ENCODE measurements at places on chromosomes 3 and 15.
A peak's percentile ranks its signal among the peaks of the same experiment; 100 is the strongest.

DNA sequence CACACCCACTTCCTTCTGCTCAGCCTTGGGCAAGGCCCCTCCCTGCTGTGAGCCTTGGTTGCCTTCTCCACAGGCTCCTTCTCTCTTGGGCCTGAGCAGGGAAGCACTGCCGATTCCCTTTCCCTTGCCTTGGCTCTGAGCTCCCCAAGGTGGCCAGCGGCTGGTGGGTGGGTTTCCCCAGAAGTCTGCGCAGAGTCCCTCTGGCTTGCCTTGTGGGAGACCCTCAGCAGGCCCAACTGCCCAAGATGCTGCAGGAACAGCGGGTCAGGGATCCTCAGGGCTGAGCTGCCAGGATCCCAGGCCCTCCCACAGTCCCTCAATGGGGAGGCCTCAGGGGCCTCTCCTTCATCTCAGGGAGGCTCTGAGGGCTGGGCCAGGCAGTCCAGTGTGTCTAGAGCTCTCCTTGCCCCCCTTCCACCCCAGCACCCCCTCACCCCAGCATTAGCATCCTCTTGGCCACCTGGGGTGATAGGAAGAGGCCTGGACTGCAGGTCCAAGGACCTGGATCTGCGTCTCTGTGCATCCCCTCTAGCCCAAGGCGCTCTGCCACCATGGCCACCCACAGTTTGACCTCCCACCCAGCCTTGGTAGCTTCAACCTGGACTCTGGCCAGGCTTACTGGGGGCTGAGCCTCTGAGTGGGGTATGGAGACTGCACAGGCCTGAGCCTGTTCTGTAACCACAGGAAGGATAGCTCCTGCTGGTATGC is 68.6 kb downstream of the EXOG start:
- no peak for DNase-seq

GRCh38 chr3:66208189-66208588 is 12.6 kb upstream of the SLC25A26 start:
- no peak for DNase-seq

DNA sequence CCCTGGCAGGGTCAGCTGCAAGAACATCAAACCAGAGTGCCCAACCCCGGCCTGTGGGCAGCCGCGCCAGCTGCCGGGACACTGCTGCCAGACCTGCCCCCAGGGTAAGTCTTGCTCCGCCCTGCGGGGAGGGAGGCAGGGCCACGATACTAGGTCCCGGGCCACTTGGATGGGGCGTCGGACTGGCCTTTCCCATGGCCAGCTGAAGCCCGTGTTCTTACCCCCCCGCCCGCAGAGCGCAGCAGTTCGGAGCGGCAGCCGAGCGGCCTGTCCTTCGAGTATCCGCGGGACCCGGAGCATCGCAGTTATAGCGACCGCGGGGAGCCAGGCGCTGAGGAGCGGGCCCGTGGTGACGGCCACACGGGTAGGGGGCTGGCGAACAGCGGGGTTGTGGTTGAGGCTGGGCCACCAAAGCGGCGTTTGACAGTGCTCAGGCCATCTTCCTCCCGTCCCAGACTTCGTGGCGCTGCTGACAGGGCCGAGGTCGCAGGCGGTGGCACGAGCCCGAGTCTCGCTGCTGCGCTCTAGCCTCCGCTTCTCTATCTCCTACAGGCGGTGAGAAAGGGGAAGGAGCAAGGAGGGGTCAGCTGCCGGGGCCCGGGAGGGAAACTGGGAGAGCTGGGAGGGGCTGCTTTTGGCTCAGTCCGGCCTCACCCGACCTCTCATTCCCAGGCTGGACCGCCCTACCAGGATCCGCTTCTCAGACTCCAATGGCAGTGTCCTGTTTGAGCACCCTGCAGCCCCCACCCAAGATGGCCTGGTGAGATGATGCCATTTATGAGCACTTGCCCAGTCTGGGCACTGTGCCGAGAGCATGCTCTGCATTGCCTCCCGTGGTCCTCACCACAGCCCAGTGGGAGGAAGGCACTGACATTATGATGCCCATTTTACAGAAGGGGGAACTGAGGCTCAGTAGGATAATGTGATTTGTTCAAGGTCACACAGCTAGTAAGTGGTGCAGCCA is 1.7 kb downstream of the CHRD start:
- DNase-seq: peak; percentile 25

DNA sequence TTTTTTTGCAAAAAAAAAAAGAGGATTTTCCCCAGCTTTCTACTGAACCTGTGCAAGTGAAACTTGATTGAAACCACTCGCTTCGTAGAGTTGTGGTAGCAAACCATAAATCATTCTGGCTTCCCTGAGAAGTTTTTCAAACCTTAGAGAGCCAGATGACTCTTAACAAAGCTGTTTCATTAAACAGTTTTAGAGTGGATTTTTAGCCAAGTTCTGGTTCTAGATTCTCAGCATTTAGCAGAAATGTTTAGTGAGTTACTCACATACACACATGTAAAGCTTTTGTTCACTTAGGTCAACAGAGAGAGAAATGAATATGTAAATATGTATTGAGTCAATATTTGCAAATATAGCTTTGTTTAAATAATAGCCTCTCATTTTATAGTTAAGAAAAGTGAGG is 18.1 kb upstream of the CCR9 start:
- no peak for DNase-seq

- peak; percentile 81 for DNase-seq
These were observed 235.3 kb upstream of the ST8SIA2 start for GRCh38 chr15:92158426-92158825.

- no peak for DNase-seq
These were observed 101.2 kb downstream of the NTRK3 start for GRCh38 chr15:88155310-88155709.

DNA sequence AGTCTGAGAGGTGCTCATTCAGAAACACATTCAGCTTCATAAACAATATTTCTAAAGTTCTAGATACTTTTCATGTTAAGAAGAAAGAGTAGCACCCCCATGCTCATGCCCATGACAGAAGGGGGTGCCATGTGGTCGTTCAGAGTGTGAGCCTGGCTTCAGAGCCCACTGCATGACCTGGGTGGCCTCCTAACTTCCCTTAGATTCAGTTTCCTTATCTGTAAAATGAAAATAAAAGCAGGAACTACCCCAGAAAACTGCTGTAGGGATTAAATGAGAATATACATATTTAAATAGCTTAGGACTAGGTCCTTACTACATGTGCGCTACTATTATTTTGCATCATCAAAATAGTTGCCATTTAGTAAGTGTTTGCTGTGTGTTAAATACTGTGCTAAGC is 69.2 kb downstream of the ABHD5 start:
- no peak for DNase-seq

DNA sequence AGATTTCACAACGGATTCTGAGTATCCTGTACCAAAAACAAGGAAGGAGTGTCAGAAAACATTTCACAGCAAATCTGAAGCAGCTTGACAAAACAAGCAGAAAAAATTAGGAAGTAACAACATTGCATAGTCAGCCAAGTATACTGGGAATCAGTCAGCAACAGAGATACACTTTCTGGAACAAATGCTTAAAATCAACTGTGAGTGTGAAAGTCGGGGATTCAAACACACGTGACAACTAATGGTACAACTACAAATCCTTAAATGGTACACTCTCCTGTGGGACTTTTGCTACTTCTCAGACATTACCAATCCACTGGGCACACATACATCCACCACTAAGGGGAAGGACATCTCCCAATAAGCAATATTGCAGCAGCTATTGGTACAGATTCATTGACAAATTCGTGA is 296.6 kb upstream of the MME start:
- no peak for DNase-seq

DNA sequence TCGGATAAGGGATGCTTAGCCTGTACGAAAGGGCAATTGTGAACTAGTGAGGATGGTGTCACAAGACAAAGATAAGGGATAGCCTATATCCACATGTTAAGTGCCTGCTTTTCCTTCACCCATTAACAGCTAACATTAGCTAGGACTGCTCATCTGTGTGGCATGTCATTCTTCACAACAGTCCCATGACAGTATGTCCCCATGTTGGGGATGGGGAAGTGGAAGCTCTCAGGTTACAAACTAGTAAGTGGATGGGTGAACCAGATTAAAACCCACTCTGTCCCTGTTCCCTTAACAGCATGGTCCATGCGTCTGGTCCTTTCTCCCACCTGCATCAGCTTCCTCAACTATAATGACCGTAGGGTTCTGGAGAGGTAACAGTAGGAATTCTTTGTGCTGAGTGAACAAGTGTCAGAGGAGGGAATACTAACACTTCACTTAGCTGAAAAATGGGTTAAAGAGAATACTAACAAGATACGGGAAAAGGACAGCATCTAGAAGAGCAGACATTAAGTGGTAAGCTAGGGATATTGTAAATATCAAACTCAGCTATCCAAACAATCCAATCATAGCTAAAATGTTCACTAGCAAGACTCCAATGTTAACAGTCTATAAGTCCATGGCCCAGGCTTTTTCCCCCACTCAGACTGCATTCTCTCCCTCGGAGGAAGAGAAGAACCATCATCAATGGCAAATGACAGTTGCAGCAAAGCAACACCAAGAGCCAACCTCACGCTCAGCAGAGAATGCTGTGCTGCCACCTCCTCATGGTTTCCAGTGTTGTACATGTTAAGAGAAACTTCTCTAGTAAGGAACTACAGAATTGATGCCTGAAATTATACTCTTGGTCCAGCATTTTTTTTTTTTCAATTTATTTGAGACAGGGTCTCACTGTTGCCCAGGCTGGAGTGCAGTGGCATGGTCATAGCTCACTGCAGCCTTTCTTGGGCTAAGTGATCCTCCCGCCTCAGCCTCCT is 5.0 kb downstream of the RPLP1 start:
- DNase-seq: no peak

DNA sequence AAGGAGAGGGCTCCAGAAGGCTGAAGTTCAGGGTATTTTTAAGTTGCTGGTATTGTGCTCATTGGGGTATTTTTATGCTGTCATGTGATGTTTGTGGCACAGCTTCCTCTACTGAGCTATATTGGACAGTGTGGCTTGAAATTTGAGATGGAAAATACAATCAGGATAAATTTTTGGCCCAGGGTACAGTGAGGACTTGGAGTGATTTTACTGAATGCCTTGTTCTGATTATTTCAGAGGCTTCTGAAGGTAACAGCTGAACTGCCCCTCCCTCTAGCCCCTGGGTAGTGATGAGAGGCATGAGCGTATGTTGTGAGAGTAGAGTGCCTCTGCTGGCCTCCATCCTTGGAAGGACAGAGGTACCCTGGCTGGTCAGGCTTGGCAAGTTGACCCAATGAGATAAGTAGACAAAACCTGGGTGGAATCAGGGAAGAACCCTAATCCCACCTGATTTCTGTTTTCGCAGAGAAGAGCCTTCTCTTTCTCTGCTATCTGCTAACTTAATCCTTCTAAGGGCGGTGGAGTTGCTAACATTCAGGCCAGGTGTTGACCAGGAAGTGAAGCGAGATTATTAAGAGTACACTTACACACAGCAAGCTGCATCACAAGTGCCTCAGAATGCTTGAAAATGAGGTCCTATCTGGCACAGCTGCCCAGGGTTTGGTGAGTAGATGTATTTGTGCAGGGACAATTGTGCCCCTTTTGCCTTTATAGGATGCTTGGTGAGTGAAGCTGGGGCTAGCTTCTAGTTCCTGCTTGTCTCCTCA is 98.1 kb upstream of the CLSTN2 start:
- DNase-seq: no peak

DNA sequence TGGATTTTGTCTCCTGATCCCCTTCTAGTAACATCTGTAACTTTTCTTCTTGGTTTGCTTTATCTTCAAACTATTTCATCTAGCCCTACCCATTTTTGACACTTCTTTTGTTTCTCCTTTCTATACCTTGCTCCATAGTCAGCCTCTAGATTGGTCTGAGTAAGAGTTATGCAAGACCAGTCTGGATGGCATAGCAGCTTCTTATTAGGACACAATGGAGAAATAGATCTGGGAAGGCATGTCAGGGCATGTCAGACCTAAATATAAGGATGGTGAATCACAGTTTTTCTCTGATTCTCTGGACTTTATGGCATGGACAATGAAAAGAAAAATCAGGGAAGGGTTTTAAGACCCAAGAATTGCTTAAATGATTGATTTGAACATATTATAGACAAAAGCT is 452.5 kb downstream of the RAP2B start:
- DNase-seq: no peak

DNA sequence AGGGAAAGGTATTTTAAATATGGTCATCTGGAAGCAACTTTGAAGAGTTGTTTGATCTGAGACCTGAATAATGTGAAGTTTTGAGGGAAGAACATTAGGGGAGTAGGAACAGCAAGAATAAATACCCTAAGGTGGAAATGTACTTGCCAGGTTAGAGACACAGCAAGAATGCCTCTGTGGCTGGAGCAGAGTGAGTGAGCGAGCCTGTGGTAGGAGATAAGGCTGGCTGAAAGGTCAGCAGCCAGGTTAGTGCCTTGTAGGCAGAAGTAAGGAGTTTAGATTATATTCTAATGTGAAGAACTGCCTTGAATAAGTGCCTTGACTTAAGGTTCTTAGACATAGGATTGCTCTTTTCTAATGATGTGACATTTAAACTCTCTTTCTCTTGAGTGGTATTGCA is 18.3 kb downstream of the LRRC49 start:
- no peak for DNase-seq

GRCh38 chr3:109643590-109643989 is 306.2 kb upstream of the DPPA4 start:
- peak; percentile 25 for DNase-seq

DNA sequence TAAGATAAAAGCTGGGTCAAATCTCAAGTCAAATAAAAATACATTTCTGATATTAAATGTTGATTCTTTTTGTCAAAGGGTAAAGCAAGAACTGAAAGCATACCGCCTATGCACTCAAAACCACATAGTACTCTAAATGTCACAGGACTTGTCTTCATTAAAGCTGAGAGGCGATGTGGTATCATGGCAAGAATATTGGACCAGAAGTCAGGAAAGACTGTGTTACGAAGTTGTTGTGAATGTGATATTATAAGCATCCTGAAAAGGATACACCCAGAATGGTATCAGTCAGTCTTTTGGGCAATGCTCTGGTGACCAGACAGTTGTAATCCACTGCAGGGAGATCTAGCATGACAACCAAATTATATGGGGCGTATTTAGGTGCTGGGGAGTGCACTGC is 33.8 kb downstream of the TIGIT start:
- no peak for DNase-seq

- no peak for DNase-seq
These were observed 1.3 kb downstream of the ABHD2 start for GRCh38 chr15:89089316-89090230.

GRCh38 chr15:89810837-89811236 is 3.8 kb downstream of the ANPEP start:
- no peak for DNase-seq

DNA sequence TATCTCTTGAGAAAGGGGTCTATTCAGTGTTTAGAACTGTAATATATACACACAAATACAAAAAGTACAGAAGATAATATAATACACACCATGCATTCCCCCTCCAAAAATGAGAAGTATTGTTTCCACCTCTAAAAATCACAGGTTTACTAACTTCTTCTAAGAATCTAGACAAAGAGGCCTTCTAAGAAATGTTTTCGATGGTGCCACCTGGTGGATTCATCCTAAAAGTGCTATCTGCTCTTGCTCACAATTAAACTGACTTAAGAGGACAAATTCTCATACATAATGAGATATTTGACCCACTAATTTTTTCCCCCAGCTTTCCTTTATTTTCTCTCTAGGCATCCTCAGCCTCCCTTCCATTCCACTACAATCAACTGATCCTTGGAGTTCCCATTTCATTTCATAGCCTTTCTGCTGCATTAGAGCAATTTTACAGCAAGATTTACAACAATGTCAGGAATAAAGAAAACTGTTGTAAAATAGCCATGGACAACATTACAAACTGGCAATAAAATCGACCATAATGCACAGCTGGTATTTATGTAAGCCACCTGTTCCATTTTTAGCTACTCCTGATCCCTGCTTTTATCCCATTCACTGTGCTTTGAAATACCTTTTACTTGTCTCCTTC is 124.6 kb downstream of the ARRDC4 start:
- peak; percentile 61 for DNase-seq
